SHP77 (cell line): ENCODE measurements at places on chromosomes 2 and 18.

- no peak for DNase-seq
Measured at GRCh38 chr2:206887745-206888144, 51.6 kb upstream of the CPO start.

GRCh38 chr2:47653902-47654789, 128.8 kb upstream of the MSH6 start:
- DNase-seq: peak; percentile 83

DNA sequence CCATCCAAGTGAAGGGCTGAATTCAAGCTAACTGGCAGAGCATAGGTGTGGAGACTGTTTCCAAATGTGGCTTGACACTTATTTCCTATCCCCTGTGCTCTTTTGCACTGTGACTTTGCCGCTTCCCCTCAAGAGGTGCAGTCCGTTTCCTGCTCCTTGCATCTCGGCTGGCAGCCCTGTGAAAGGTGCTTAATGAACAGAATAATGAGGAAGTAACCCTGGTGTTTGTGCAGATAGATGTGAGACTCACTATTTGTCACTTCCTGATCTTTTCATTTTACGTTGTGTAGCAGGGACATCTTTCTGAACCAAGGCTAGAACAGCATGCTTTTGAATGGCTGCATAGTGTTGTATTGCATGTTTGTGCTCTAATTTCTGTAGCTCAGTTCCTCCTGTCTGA, 60.8 kb downstream of the CEP192 start:
- no peak for DNase-seq

GRCh38 chr18:33804258-33804657, 226.2 kb downstream of the ASXL3 start:
- no peak for DNase-seq

DNA sequence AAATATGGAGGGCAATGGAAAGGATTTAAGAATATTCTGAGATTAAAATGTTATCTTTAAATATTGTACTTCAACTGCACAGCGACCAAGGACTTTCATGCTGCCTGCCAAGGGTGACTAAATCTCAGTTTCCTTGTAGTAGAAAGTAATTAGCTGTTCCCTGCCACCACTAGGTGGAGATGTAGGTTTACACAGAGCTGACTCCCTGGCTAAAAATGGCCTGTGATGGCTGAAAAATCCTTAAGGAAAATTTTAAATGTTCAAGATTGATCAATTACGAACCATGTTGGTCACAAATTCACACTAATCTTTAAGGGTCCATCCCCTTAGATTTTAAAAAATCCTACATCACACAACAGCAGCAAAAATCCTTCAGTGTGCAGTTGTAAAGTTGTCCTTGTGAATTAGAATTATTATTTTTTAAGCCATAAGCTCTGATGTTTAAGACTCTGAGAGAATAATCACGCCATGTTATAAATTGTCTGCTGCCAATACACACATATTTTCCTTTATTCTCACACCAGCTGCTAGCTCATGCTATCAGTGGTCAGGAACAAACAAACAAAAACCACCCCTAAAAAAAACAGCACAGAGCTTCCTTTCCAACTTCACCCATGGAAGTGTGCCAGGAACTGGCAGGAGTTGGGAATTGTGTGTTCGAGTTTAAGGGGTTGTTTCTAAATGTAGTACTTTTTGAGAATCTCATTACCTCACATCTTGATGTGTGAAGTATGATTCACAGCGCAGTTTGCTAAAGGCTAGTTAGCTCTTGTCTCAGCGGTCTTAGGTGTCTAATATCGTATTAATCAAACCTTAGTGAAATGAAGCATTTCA, 399.8 kb downstream of the TMEM182 start:
- DNase-seq: peak; percentile 48

DNA sequence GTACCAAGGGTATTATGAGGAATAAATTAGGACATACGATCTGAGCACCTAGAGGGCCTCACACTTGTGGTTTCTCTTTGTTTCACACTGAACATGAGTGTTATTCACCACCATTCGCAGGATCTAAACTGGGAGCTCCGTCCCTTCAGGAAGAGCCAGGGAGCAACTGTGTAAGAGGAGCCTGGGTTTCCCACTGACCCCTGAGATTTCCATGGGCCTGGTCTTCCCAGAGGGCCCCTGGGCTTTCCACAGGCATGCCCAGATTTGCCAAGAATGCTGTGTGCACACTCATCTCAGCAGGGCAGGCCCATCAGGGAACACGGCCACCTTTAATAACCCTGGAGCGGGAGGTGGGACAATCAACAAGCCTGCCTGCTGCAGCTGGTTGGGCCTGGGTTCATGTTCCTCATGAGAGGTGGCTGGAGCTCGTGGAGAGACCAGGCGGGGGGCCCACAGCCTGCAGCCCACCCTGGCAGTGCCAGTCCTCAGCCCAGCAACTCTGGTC, 416.8 kb upstream of the MYT1L start:
- DNase-seq: no peak

DNA sequence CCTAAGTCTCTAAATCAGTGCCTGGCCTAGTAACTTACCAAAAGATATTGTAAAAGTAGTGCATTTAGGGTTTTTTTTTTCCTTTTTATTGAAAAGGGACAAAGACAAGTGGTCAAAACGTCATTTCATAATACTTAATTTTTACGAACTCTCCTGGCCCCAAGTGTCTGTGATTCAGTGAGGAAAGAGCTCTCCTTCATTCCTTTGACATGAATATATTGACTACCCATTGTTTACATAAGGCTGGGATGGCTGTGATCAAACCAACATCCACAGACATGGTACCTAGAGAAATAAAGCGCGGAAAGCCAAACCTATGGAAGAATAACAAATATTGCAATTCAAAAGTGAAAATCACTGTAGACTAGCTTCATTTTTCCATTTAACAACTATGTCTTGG, 198.4 kb downstream of the BABAM2 start:
- DNase-seq: no peak
